HepG2 (cell line): ENCODE measurements at places on chromosomes 13 and 19. TPM values are rescaled to one million over a fixed set of nuclear protein-coding genes. Genes with fewer than 3 reads are reported as not detected.

FAM216B gene
- not detected in 2 replicates for total RNA-seq

MYPOP gene
- total RNA-seq, result 2.7 TPM in 2 replicates

DNA sequence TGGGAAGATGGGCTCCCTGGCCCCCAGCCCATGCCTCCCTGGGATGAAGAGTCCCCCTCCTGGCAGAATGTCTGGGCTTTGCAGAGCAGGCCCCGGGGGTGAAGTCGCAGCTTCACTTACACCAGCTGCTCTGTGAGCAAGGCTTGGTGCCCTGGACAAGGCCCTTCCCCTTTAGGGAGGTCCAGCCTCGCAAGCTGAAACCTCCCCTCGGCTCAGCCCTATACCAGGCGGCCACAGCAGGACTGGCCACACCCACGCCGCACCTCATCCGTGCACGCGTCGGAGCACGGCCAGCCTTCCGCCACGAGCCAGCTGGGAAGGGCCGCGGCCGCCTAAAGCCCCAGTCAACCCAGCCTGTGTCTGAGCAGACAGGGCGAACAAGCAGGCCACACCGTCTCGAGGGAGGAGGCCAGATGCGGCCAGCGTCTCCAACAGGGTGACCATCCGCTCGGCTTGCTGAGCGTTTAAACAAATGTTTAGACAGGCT, 83.2 kb upstream of the MCF2L start:
- DNase-seq, result peak; percentile 71
- H3K27ac ChIP-seq, result peak overlapping the region; percentile 27
- peaks cover 43% of the 10 kb centered on the region for H3K4me1 ChIP-seq

GRCh38 chr19:21317821-21318220, 11.4 kb downstream of the ZNF708 start:
- H3K4me3 ChIP-seq, result no peak overlapping the region
- no peak overlapping the region for H3K27ac ChIP-seq
- H3K36me3 ChIP-seq, result no peaks in the 10 kb centered on the region
- DNase-seq, result no peak
- no peaks in the 10 kb centered on the region for H3K27me3 ChIP-seq
- peaks cover 17% of the 10 kb centered on the region for H3K4me1 ChIP-seq

ZNF285 gene
- total RNA-seq, result 1.7 and 3.2 TPM in 2 replicates
